ENCODE measurements at places on chromosomes 3 and 15.

DNA sequence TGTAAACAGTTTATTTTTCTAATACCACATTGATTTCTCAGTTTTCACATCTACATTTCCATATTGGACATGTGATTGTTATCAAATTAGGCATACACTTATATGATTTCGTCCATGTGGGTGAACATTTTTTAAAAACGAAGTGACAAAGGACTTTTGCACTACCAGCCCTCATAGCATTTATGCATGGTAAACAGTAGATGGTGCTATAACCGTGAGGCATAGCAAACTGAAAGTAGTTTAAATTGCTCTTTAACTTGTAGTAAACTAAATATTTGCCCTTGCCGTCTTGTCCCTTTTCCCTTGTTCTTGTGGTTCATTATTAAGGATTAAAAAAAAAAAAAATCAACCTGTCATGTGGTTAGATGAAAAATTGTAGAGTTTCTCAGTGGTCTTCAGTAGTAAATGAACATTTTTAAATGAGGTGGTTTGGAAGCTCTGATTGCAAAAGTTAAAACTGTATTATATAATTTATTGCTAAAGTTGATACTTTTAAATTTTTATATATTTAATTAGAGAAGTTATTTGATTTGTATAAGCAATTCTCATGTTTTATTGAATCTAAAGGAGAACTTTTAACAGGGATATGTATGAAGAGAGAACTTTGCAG lies 24.0 kb downstream of the STX19 start:
- peak; percentile 46 for DNase-seq

GRCh38 chr3:126156468-126156867 lies 23.9 kb downstream of the ALDH1L1 start:
- no peak for DNase-seq

DNA sequence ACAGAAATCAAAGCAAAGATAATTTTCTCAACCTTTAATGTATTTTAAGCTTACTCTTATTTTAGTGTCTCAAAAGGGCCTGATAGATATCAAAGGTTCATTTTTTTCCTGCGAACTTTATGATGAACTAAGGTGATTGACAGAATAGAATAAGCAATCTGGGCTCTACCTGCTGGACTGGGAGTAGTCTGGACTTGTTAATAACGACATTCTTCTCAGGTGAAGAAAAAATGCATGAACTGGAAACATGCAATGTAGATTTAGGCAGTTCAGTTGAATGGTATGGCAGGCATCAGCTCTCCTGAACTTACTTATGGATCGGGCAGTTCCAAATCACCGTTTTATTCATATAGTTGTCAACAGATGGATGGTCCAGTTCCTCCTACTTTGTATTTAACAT lies 189.7 kb upstream of the ZBTB20 start:
- DNase-seq = no peak

DNA sequence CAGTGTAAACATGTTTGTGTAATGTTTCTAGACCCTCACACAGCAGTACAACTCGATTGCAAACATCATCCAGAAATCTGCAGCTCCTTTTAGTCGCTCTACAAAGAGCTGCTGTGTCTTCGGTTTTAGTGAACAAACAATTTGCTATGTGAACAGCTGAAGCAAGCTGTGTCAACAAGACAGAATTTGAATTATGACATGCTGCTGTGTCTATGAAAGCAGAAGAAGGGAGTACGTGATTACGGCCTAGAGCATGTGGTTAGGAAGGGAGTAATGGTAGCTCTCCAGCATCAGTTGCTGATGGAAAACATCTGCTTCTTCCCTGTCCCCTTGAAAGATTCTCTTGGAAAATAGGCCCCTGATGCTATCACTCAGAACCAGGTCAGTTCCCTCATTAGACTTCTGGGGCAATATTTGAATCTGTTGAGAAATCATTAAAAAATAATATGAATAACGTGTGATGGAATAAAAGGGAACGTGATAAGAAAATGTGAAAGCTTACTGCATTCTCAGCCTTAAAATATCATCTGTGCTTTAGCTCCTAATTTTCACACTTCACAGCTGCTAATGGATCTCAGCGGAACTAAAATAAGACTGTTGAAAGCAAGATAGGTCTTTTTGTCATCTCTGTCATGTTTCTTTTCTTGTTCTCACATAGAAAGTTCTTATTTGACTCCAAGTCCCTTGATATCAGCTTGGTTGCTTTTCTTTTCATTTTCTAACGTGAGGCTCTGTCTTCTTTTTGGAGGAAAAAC lies 891.5 kb downstream of the ROBO2 start:
- peak; percentile 10 for DNase-seq

DNA sequence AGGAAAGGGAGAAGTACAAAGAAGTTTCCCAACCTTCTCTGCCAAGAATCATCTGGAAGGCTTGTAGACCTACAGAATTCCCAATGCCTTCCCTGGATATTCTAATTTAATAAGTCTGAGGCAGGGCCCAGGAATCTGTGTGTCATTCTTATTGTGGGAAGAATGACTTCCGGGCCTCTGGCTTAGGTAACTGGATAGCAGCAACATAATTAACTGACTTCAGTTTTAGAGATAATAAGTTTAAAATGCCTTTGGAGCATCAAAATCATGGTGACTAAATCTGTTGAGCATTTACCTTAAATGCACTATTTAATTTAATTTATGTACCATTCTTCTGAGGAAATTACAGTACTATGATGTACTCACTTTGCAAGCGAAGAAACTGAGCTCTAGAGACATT lies 44.3 kb upstream of the TM4SF1 start:
- DNase-seq = no peak

DNA sequence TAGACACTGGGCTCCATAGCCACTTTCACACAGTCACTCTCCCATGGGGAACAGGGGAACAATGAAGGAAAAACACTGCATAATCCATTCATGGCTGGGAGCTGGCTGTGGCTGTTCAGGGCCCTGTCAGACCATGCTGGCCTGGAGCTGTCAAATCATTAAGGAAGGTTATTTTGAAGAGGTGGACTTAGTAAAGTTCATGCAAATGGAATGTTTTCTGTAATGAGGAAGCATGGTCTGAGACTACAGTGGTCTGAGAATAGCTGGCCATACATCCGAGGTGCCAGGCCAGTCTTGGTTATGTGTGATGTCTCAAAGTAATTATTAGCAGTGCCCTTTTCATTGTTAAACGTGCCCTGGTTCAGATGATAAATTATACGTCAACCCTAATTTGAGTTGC lies 117.1 kb upstream of the MRPS22 start:
- DNase-seq = no peak

DNA sequence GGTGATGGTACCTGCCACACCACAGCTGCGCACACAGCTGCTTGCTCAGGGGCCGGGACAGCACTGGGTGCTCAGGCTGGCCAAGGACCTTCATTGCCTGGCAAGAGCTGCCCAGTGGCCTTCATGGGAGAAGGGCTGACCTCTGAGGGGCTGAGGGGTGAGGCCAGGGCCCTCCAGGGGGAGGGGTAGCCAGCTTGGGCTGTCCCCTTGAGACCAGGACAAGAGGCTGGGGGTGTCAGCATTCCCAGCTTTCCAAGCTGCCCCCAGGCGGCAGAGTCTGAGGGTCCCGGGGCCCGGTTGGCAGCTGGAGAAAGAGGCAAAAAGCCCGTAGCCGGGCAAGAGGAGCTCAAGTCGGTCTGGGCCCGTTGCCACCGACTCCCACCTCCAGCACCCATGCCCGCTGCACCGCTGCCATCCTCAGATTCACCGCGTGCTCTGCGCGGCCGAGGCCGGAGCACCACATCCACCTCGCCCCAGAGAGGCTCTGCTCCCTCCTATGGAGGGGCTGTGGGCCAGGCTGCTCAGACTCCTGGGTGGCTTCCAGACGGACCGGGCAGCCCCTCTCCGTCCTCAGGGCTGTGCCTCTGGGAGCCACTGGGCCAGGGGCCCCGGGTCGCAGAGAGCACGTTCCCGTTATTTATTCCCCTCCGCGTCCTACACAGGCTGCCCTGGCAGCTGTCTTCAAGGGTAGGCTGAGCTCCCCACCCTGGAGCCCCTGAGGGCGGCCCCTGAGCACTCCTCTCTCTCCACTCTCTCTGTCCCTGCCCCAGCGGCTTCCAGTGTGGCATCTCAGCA lies 51.5 kb downstream of the PLXNA1 start:
- DNase-seq = no peak
